Posterior vena cava (tissue), 2 donors: ENCODE measurements at places on chromosomes 12 and 14. TPM values are rescaled to one million over a fixed set of nuclear protein-coding genes. Genes with fewer than 3 reads are reported as not detected.

PLEKHD1 gene
- 0.14 TPM for total RNA-seq

CARMIL3 gene
- 0.14 TPM for total RNA-seq

TMEM233 gene
- 1.2 TPM for total RNA-seq

GYS2 gene
- total RNA-seq: not detected

TPPP2 gene
- total RNA-seq: not detected

CDK4 gene
- total RNA-seq: 66.0 TPM

GLI1 gene
- 3.2 TPM for total RNA-seq

PRIM1 gene
- total RNA-seq: 4.7 TPM

ART4 gene
- 16.1 TPM for total RNA-seq

PYGL gene
- 52.0 TPM for total RNA-seq

CLEC14A gene
- total RNA-seq: 31.6 TPM

CDCA3 gene
- total RNA-seq: 0.46 TPM

RFLNA gene
- total RNA-seq: 0.97 TPM

DPF3 gene
- total RNA-seq: 0.19 TPM
